ENCODE measurements at places on chromosomes 12 and 14. TPM values are rescaled to one million over a fixed set of nuclear protein-coding genes. Genes with fewer than 3 reads are reported as not detected.

Gene AICDA
- polyA plus RNA-seq: not detected

Gene KTN1
- polyA plus RNA-seq: 21.1 TPM

Gene HAL
- not detected for polyA plus RNA-seq

Gene SIX1
- not detected for polyA plus RNA-seq

Gene FGFR1OP2
- polyA plus RNA-seq: 122 TPM
